ENCODE measurements at places on chromosomes 7 and 10.

DNA sequence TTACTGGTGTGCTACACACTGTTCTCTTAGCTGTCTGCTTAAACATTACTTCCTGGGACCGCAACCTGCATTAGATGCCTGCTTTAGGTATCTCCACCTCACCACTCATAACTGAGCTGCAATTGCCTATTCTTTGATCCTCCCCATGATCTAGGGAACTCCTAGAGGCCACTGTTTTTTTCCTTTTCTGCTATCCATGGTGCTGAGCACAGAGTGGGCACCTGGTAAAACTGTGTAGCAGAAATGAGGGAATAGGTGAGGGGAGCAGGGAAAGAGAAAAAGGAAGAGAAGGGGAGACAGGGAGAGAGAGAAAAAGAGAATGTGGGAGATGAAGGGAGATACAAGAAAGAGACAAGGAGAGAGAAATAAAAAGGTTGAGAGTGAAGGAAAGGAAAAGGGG is 434.9 kb downstream of the ADRA2A start:
- DNase-seq: no peak

GRCh38 chr7:16850614-16851466 is 30.9 kb downstream of the AGR3 start:
- DNase-seq: no peak

DNA sequence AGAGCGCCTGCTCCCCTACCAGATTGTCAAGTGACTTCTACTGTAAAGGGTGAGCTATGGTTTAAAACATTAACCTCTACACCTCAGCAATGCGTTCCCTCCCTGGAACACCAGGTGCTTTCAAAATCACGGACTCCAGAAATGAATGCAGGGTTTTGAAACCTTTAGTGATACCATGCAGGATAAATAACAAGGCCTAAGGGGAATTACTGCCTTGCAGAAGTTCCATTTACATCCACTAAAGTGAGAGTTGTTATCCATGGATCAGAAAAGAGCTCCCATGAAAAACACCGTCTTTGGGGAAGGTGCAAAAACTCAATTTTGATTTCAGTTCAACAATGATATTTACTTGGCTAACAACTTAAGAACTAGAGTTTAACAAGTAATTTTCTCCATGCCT is 4.0 kb downstream of the FZD8 start:
- no peak for DNase-seq

GRCh38 chr7:153886506-153887441 is 165.4 kb upstream of the DPP6 start:
- no peak for DNase-seq

DNA sequence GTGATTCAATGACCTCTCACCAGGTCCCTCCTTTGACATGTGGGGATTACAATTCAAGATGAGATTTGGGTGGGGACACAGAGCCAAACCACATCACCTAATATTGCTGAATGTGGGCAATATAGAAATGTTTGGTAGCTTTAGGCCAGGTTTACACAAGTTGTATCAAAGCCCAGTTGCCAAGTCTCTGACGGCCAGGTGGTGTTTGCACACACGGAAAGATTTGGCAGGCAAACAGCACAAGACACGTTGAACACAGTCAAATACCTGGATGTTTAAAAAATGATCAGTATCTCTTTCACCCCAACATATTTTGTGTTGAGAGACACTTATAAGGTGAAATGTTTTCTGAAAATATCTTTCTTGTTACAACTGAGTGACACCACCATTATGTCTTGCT is 294.4 kb upstream of the MKI67 start:
- DNase-seq: no peak

GRCh38 chr7:87624628-87625027 is 3.6 kb upstream of the RUNDC3B start:
- no peak for DNase-seq

GRCh38 chr10:100743626-100744135 is 1.7 kb upstream of the PAX2 start:
- DNase-seq: no peak

DNA sequence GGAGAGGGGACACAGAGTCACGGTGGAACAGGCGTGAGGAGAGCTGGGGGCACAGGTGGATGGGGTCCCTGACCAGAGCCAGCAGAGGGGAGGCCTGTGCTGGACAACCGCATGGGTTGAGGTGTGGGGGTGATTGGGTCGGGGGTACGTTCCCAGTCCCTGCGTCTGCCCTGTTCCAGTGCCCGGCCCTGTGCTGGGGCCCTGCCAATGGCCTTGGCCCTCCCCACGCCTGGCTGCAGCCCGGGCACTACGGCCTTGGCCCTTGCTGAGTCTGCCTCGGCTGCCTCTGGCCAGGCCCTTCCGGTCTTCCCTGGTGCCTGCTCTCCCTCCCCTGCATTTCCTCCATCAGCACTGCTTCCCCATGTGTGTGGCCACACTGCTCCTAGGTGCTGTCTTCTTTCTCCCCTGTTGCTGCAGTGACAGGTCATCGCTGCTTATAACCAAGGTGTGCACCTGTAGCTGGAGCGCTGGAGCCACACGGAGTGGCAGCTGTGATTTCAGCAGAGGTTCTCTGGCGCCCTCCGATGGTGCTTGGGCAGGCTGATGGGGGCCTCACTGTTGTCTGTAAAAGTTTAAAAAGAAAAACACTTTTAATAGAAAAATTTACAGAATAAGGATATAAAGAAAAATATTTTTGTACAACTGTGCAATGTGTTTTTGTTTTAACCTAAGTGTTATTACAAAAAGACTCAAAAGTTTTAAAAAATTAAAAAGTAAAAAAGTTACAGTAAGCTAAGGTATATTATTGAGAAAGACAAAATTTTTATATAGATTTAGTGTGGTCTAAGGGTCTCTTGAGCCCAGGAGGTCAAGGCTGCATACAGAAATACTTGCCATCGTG is 45.2 kb upstream of the BHLHA15 start:
- DNase-seq: peak; percentile 11

GRCh38 chr10:33800986-33801385 is 466.5 kb upstream of the NRP1 start:
- DNase-seq: no peak

DNA sequence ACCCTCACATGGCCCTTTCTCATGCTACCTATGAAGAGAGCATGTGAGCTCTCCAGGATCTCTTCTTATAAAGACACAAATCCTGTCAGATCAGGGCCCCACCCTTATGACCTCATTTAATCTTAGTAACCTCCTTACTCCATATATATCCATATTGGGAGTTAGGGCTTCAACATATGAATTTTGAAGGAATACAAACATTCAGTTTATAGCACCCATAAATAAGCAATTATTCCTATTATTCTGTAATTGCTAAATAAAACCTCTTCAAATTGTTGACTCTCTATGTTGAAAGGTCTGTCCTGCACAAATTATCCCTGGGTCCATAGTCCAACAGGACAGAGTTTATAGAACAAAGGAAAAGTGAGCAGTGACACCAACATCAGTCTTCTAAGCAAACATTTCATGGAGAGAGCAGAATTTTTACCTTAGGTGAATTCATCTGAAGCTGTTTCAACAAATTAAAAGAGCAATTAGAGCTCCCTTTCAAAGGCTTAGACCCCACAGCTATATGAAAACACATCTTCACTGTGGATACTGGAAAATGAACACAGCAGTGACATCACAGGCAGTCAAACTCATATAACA is 12.2 kb downstream of the DOCK4 start:
- no peak for DNase-seq

DNA sequence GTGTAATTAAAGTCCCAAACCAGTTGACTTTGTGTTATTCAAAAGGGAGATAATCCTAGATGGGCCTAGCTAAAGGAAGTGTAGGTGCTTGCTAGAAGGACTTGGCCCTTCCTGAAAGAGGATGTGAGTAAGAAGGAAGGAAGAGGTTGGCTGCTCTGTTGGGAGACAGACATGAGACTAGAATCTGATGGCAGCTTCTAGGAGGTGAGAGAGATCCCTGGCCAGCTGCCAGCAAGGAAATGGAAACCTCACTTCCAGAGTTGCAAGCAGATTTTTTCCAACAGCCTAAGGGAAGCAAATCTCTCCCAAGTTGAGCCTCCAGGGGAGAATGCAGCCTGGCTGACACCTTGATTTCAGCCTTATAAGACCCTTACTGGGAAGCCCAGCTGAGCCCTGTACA is 368.4 kb upstream of the ZMIZ1 start:
- no peak for DNase-seq

GRCh38 chr10:70785190-70785589 is at the start of gene TBATA:
TBATA (minus strand) TSS chr10:70785377; CDS start chr10:70783379, 1,998 bp downstream.
- DNase-seq: no peak

- no peak for DNase-seq
These were observed 337.6 kb upstream of the NPSR1 start for GRCh38 chr7:34320412-34320811.

GRCh38 chr10:120511165-120511564 is 54.1 kb downstream of the PLPP4 start:
- no peak for DNase-seq

DNA sequence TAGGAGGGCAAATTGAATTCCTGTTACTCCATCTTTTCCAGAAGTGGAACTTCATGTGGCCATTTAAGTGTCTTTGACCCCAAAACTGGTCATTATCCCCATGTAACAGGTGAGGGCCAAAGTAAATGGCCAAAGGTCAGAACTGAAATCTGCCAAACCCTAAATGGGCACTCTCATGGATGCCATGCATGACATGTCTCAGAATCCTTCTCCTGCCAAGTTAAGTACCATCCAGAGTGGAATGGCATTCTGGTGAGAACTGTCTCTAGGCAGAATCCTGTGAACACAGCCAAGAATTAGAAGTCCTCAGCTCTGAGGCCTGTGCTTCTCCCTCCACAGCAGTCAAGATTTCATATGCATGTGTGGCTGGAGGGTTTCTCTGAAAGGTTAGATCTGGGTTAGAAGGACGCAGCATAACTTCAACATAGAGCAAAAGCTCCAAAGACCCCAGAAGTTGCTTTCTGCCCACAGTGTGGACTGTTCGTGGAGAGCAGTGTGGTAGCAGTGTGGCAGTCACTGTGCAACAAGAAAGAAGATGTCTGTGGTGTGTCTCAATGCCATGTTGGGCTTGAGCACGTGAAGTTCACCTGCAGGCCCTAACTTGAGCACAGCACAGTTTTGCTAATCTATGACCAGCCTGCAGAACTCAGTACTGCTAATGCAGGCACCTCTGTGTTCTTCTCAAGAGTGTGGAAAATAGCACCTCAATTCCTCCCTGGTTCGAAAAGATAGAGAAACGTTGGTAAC is 121.3 kb downstream of the ADCY1 start:
- DNase-seq: no peak

GRCh38 chr10:595473-595872 is 94.0 kb downstream of the DIP2C start:
- no peak for DNase-seq

GRCh38 chr10:105974803-105975456 is 1189.6 kb downstream of the SORCS1 start:
- no peak for DNase-seq

DNA sequence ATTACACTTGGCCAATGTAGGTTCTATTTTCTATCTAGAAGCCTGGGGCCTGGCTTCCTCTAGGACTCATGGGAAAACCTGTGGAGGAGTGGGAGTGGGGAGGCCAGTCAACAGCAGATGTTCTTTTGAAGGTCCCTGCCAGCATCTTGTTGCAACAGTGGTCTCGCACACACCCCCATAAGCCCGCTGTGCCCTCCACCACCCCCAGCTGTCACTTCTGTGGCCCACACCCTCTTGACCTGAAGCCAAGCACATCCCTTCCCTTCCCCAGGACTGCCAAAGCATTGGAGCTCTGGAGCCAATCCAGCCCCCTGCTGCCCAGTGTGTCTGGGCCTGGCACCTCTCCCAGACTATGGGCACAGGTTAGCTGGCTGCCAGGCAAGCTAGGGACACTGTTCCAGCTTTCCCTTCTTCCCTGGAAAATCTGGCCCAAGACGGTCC is 1.9 kb upstream of the STX1A start:
- no peak for DNase-seq

DNA sequence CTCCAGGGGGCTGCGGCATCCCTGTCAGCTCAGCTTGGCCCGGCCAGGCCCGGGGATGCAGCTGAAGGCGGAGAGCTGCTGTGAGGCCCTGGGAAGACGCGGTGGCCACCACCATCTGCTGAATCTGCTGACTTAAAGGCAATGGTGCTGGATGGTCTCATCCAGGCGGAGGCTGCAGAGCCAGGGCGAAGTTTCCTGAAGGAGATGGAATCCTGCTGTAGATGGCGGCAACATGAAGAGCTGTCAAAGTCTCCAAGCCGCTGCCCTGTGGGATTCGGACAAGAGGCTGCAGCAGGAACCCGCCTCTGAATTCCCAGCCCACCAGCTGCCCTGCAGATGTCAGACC is 200.1 kb downstream of the PTPRN2 start:
- no peak for DNase-seq

GRCh38 chr7:63925626-63926460 is 72.8 kb upstream of the ZNF722 start:
- peak; percentile 78 for DNase-seq

DNA sequence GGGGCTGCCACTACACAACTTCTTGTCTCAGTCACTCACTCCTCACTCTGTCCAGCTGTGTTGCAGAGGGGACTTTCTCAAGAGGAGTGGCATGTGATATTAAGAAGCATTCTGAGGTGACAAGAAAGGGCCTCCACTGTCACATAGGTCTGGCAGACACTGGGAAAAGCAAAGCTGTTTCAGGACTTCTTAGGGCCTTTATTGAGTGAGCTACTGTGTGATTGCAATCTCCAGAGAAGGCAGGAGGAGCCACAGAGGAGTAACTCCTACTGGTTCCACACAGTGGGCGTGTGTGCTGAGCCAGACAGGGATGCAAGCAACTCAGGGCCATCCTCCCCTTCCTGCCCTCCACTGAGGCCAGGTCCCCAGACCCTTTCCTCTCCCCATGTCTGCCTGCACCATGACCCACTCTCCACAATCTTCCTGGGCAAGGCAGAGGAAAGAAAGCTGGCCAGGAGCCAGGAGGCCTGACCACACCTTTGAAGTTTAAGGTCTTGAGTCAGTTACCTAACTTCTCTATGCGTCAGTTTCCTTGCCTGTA is 262.0 kb upstream of the ZMIZ1 start:
- DNase-seq: no peak

GRCh38 chr7:30412782-30413504 is 65.6 kb downstream of the NOD1 start:
- no peak for DNase-seq

GRCh38 chr7:67045496-67045995 is 48.9 kb downstream of the TYW1 start:
- no peak for DNase-seq

GRCh38 chr7:45105588-45106188 is 5.8 kb downstream of the TBRG4 start:
- DNase-seq: no peak

DNA sequence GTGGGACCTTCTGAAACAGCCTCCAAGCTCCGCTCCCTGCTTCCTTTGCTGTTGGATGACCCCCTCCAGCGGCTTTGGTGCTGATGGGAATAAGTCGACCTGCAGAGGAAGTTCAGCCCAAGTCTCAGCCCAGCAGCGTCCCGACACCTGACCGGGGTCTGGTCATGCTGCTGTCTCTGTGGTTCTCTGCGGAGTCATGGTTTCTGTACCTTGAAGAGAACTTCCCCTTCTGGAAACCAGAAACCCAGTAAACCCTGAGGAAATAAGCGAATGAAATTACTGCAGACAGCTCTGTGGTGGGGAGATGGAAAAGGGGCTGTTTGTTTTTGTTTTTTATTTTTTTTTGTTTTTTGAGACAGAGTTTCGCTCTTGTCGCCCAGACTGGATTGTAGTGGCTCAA is 18.3 kb upstream of the ZNF12 start:
- DNase-seq: no peak

Data from stimulated activated CD8-positive, alpha-beta memory T cell treated with anti-CD3 and anti-CD28 coated beads, Interleukin-7, amount 100 ng/mL, for 1 hour (primary cell).